ENCODE measurements at places on chromosomes 13 and 19.

- no peak for DNase-seq
Measured at GRCh38 chr13:45696610-45697226, 5.4 kb upstream of the CBY2 start.

- no peak for DNase-seq
Measured at GRCh38 chr19:55376241-55376933, at the start of gene TMEM190. Gene TMEM190 (plus strand): TSS chr19:55376826. CDS start chr19:55376854, 28 bp downstream.

GRCh38 chr19:48619692-48620585 lies 633 bp downstream of the SPHK2 start:
- DNase-seq, result no peak

DNA sequence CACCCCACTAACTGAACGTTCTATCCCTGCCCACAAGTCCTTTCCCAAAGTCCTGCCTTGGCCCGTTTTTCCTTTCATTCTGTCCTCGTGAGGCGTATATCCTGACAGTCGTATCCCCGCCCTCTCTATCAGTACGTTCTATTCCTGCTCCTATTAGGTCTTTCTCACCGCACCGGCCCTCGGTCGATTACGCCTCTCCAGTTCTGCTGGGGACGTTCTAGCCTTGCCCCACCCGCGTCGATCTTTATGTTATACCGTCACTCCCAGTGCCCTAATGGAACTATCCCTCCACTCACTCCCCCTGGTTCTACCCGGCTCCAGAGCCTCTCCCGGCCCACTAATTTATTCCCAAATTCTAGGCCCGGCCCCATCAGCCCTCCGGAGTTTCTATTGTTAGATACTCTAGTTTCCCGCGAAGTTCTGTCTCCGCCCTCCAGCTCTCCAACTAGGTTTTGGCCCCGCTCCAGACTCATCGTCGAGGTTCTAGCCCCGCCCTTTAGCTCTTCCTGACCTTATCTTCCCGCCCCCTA lies 2.0 kb downstream of the PLAUR start:
- DNase-seq, result no peak

GRCh38 chr19:3544742-3545668 lies 6.0 kb downstream of the TEKTIP1 start:
- DNase-seq, result peak; percentile 69

DNA sequence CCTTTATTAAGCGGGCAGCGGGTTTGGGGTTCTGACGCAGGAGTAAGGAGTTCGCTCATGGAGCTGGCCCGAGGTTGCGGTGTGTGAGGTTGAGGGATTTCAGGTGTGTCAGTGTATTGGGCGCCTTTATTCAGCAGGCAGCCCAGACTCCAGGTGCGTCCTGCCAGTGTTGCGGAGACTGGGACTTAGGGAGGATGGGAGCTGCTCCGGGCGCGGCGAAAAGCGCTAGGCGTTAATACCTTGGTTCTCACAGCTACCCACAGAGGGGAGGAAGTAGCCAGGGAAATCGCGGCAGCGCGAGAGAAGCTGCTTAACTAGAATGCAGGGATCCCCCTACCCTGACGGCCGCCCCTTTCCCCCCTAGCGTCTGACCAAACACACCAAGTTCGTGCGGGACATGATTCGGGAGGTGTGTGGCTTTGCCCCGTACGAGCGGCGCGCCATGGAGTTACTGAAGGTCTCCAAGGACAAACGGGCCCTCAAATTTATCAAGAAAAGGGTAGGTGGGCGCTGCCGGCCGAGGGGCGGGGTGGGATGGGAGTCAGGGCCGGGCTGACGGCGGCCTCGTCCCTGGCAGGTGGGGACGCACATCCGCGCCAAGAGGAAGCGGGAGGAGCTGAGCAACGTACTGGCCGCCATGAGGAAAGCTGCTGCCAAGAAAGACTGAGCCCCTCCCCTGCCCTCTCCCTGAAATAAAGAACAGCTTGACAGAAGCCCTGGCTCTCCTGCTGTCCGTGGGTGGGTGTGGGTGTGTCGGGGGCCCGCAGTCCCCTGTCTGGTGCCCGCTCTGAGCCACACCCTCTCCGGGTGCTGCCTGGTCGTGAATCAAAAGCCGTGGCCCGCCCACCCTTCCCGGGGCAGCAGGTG lies 1.1 kb downstream of the RPL36 start:
- DNase-seq, result no peak

DNA sequence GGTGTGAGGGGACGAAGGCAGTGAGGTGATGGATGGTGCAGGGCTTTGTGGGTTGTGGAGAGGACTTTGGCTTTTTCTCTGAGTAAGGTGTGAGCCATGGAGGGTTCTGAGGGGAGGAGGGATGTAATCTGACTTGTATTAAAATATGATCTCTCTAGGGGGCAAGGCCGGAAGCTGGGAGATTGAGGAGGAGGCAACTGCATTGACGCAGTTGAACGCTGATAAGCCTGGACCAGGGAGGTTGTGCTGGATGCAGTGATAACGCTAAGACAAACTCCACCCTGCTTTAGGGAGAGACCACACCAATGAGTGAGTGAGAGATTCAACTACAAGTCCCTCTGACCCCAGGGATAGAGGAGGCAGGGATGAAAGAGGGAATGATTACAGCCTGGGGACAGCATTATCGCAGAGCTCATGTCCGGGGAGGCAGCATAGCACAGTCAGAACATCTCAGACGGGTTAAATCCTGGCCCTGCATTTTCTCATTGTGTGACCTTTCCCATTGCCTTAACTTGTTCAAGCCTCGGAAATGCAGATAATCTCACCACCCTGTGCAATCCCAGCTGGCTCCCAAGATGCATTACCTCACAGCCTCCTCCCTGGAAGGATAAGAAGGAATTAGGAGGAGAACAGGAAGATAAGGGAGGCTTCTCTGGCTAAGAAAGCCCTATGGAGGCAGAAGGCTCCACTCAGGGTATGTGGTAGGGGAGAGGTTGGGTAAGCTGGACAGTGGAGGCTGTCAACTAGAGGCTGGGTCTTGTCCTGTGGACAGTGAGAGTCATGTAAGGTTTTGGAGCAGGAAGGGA lies 124.2 kb downstream of the CACNA1A start:
- no peak for DNase-seq

GRCh38 chr19:14433554-14434501 lies 722 bp downstream of the PKN1 start:
- DNase-seq, result no peak

GRCh38 chr13:44605721-44606120 lies 29.6 kb upstream of the TSC22D1 start:
- DNase-seq, result no peak

DNA sequence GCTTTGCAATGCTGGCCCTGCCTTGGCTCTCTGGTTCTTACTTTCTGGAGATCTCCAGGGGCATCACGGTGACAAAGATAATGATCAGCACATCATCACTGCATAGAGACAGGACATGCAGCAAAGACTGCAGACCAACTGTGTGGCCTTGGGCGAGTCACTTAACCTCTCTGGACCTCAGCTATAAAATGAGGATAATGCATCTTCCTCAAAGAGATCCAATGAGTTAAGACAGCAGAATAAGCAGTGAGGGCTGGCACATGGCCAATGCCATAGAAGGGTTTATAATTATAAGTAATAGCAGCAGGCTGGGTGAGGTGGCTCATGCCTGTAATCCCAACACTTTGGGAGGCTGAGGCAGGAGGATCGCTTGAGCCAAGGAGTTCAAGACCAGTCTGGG lies 2.4 kb downstream of the MAG start:
- DNase-seq, result no peak

- no peak for DNase-seq
Measured at GRCh38 chr19:7737215-7737614, 5.3 kb upstream of the CLEC4G start.

- no peak for DNase-seq
Measured at GRCh38 chr13:44219577-44220548, 153.8 kb upstream of the SERP2 start.

DNA sequence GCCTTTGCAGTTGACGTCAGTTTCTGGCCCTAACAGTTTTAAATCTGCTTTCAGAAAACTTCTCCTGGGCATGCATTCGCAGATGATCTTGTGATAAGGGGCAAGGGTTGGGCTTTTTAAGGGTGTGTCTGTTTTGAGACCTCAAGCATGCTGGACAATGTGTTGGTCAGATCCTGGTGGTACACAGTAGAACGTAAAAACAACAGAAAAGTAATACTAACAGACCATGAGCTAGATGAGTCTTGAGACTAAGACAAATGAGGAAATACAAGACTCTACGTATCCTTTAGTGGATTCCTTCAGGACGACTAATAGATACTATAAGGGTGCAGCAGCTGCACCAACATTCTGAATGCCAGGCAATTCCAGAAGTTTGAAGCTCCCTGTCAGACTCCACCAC lies 237.6 kb downstream of the DNAJC15 start:
- no peak for DNase-seq

- DNase-seq, result no peak
Measured at GRCh38 chr13:46131705-46132104, 26.9 kb upstream of the CPB2 start.

GRCh38 chr13:45367358-45367757 lies 26.4 kb upstream of the TPT1 start:
- DNase-seq, result peak; percentile 62

- no peak for DNase-seq
Measured at GRCh38 chr13:76792731-76793347, 93.4 kb downstream of the KCTD12 start.

- no peak for DNase-seq
Measured at GRCh38 chr13:61777271-61777670, 361.6 kb upstream of the PCDH20 start.

DNA sequence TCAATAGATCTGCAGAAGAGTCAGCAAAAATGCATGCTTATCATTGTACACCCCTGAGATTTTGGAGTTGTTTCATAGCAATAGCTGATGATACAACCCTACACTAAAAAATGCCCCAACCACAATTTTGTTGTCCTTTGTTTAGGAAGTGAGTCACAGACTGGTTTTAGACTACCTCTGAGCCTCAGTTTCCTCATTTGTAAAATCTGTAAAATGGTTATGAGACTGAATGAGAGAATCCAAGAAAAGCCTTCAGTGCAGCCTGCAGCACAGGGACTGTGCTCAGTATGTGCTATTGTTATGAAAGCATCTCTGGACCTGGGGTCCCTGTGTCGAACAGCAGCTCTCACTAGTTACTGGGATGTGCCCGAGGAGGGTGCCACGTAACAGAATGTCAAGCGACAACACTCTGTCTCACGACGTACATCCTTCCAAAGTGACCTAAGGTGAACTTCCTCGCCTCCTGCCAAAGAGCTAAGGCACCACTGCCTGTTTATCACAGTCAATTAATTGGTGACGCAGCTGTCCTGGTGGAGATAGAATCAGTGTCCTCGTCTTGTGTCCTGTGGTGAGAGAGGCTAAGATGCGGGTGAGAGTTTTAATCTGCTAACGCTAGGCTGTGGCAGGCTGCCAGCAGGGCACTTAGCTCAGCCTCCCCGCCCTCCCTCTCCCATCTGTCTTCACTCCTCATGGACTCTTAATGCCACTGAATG lies 18.1 kb downstream of the DHRS12 start:
- DNase-seq, result no peak

DNA sequence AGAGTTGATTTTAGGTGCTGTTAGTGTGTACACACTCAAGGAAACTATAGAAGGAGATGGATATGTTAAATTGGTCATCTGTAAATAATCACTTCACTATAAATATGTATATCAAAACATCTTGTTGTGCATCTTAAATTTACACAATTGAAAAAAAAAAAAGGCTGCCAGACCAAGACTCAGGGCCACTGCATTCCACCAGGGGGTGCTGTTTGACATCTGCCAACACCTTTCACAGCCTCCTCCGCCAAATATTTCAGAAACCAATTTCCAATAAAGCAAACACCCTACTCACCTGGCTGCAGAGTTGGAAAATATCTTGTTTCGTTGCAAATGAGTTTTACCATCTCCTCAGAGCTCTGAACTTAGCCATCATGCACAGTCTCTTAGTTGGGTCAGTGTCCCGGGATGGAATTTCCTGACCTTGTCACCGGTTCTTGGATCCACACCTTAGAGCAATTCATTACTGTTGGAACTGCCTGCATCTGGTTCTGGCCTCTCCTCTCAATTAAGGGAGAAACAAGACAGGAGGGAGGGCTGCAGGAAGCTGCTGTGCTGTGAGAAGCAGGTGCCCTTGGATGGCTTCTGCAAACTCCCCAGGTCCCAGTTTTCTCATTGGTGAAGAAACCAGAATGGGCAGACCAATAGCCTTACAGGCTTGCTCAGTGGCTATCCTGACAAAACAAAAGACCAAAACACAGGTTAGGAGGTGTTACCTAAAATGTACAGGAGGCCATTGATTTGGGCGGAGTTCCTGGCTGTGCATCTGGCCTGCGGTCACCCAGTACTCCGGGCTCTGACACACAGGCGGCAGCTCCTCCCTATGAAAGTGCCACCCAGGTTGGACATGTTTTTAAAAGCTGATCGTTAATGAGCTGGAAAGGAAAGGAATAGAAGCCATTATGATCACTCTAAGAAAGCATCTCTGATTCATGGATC lies 746.6 kb downstream of the UQCRFS1 start:
- DNase-seq, result peak; percentile 33

DNA sequence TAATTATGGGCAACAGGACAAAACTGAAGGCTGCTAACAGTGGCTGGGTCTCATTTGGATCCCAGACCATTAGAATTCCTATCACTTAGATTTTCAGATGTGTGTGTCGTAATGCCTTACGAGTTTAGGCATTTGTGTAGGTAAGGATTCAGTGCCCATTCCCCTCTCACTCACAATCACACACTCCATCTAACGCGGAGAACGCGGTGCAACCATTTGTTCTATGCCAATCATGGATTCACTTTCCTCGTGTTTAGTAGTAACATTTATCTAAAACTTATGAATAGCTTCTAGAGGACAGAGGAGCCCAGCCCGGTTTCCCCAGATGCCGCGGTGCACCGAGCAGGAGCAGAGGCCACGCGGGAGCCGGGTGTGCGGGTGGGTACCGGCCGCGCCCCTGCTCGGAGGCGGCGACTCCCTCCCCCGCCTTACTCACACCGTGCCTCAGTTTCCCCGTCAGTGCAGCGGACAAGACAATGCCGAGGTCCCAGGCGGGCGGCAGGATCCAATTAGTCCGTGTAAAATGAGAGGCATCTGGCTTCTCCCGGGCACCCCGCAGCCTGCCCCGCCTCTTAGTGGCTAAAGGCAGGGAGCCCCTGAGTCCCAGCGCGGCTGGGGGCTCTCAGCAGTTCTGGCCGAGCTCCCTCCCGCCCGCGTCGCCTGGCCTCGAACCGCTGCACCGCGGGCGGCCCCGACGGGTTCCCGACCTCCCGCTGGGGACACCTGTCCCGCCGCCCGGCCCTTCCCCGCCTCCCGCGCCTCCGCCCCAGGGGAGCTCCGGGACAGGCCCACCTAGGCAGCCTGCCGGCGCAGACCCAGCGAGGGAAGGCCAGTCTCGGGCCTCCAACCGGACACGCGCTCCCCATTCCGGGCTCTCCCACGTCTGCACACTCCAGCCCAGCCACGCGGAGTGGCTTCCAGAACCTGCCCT lies 5.9 kb upstream of the C1QTNF9B start:
- DNase-seq, result no peak

DNA sequence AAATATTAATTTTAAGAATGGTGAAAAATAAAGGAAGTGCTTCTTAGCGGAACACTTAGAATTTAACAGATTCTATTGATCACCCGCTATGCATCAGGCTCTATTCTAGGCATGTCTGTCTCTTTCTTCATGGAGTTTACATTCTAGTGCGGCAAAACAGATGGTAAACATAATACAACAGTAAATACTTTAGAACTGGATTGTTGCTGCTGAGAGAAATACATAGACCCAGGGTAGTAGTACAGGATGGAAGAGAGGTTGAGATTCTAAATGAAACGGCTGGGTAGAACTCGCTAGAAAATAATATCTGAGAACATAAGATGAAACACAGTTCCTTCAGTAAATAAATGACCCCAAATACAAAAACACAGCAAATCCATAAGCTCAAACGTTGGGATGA lies 498.7 kb downstream of the MYO16 start:
- no peak for DNase-seq

GRCh38 chr19:29326351-29326750 lies 113.4 kb upstream of the UQCRFS1 start:
- DNase-seq, result no peak

Data from stimulated activated CD4-positive, alpha-beta T cell treated with anti-CD3 and anti-CD28 coated beads, Interleukin-1b, Interleukin-23, amount 100 ng/mL, for 1 hour (primary cell).